ENCODE measurements at places on chromosomes 4 and X.

GRCh38 chr4:154719087-154719486 is 24.7 kb upstream of the LRAT start:
- DNase-seq = no peak

DNA sequence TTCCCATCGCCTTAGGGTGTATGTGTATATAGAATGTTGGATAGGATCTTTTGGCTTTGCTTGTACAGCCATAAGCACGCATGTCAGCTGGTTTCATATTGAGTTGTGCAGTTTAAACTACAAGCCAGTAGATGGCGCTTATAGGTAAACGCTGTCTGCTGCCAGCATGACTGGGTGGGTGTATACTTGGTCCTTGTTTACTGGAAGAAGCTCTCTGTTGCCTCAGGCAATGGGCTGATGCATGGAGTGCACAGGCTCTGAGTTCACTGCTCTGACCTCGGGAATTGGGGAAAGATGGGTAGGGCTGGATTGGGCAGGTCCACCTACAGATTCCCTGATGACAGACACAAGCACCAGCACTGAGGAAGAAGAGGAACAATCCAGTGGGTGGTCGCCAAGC is 831.5 kb downstream of the STIM2 start:
- DNase-seq = no peak

DNA sequence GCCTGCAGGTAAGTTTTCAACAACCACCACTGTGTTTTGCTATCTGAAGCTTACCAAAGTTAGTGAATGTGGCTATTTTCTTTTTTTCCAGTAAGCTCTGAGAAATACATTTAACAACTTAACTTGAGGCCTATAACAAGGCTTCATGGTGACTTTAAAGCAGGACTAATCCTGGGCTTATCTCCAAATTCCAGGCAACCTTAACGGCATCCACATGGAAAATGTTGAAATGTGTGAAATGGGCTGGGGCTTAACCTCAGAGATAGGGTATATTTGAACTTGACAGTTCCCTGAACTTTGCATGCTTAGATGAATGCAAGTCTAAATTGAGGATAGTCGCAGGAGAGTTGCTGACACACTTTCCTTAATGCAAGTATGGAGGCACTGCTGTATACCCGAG is 539.2 kb downstream of the GALNTL6 start:
- DNase-seq = no peak

GRCh38 chr4:182174979-182175378 is 68.2 kb upstream of the TENM3 start:
- no peak for DNase-seq

DNA sequence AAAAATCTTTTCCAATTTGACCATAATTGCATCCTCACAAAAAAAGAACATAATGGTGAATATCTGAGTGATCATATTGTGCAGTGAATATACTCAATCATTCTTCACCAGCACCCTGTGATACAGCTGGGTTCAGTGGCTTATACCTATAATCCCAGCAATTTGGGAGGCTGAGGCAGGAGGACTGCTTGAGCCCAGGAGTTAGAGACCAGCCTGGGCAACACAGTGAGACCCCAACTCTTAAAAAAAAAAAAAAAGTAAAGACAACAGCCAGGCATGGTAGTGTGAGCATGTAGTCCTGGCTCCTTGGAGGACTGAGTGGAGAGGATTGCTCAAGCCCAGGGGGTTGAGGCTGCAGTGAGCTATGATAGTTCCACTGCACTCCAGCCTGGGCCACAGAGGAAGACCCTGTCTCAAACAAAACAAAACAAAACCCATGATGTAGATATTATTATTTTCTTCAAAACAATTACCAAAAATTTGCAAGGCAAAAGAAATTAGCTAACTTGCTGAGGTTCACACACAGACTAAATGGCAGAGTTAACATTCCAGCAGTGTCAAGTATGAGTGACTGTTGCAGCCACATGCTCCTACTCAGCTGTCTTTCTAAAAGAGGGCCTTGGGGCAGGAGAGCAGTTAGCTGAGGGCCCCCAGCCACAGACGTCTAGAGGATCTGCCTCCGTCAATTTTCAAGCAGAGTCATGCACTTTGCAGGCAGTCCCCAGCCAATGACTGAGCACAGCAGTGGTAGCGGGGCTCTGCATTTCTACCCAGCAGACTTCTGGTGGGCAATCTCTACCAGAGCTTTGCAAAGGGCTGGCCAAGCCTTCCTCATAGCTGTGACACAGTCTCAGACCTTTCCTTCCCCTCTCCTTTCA is 33.4 kb downstream of the ADGRA3 start:
- DNase-seq = no peak
